Kidney (tissue), 22 donors: ENCODE measurements at places on chromosomes 12 and 14.

DNA sequence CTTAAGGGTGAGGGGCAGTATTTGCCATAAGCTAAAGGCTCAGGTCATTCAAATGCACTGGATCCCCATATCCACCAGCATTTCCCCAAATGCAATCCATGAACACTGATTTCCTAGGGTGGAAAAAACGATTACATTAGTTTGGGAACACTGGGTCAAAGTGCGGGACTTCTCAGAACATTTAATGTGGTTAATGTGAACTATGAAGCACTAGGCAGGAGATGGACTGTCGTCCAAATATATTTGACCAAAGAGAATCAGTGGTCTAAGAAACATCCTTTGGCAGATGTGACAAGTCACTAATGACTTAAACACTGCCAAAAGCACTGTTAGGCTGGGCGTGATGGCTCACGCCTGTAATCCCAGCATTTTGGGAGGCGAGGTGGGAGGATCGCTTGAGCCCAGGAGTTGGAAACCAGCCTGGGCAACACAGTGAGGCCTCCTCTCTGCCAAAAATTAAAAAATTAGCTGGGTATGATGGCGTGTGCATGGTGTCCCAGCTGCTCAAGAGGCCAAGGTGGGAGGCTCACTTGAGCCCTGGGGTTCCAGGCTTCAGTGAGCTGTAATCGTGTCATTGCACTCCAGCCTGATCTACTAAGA, 205.4 kb downstream of the CALM1 start:
- DNase-seq: no peak

GRCh38 chr12:75945581-75945980, 86.0 kb downstream of the PHLDA1 start:
- no peak for DNase-seq

DNA sequence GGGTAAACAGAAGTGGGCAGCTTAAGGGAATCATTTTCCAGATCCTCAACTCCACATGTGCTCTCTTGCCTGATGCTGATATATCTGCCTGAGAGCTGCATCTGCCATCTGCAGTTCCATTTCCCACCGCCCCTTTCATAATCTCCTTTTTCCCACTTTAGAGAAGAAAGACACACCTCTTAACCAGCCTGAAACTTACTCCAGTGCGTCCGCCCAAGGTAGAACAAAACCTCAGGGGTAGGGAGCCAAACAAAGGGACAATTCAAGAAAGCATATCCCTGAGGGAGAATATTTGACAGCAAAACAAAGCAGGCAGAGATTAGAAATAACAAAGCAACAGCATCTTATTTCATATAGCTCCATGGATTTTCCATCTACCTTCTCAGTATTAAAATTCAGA, 4.3 kb downstream of the MDM1 start:
- DNase-seq: no peak

DNA sequence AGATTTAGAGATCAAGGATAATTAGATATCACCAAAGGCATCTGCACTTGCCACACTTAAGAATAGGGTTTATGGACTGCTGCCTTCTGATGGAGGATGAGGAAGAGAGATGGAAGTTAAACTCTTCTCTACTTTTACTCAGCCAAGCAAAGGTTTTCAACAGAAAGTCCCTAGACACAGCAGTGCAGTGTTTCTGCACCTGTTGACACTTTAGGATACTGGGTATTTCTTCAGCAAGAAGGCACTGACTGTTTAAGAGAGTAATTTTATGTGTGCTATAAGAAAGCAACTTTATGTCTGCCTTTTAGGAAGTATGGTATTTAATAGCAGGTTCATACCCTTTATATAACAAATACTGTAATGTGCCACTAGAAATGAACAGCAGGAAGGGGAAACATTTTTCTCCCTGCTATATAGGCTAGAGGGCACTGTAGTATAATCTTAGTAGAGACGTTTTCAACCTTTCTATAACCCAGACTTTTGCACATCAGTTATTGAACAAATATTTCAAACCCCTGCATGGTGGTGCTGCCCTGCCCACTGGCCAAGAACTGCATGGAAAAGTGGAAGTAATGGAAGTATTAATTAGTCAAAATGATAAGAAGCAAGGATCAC, 225.0 kb upstream of the GRIP1 start:
- DNase-seq: no peak

- DNase-seq: no peak
Observed at GRCh38 chr14:89564989-89565388, 148.0 kb upstream of the FOXN3 start.

DNA sequence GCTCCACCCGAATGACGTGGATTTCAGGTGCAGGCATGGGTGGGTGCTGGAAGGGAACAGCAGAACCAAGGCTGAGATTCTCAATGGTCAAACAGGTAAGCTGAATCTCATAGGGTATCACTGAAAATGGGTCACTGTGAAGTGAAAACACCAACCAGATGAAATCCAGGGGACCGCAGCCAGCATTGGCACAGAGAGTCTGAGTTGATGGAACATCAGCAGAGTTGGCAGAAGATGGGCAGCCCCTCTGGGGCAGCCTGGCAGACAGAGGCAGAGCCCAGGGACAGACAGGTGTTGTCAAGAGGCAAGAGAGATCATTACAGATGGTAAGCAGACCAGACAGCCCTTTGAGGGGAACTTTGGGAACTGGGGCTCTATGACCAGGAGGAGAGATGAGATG, 48.0 kb downstream of the ACTN1 start:
- DNase-seq: no peak

DNA sequence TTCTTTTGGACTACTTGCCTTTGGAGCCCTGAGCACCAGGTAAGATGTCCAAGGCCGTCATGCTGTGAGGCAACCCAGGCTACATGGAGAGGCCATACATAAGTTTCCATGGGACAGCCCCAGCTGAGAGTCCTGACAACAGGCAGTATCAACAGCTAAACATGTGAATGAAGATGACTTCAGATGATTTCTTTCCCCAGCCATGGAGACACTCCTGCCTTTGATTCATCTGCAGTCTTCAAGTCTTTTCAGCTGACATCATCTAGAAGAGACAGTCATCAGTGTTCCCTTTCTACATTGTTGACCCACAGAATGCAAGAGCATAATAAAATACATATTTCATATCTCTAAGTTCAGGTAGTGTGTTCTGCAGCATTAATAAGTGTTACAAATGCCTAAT, 398.7 kb downstream of the BTG1 start:
- no peak for DNase-seq

GRCh38 chr12:59322473-59322872, 273.4 kb upstream of the SLC16A7 start:
- no peak for DNase-seq

- DNase-seq: peak; percentile 90
Observed at GRCh38 chr12:120583478-120584030, 2.4 kb upstream of the POP5 start.

GRCh38 chr12:48739618-48740269, 23.2 kb upstream of the CCNT1 start:
- DNase-seq: no peak

- no peak for DNase-seq
Observed at GRCh38 chr12:96766232-96766631, 140.8 kb upstream of the NEDD1 start.

DNA sequence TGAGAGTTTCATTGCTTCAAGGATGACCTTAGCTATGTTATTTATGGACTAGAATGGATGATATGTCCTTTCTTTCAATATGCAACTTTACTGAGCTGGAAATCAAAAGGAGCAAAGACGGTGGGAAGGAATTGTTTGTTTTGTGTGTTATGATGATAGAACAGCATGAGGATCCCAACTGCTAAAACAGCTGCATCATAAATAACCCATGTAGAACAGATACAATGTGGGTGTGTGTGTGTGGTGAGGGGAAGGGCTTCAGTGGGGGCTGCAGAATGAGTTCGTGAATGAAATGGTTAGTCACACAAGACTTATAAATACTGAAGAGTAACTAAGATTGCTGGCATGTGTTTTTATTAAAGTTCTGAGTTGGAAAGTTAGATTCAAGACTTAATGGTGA, 80.1 kb downstream of the DACT1 start:
- no peak for DNase-seq

DNA sequence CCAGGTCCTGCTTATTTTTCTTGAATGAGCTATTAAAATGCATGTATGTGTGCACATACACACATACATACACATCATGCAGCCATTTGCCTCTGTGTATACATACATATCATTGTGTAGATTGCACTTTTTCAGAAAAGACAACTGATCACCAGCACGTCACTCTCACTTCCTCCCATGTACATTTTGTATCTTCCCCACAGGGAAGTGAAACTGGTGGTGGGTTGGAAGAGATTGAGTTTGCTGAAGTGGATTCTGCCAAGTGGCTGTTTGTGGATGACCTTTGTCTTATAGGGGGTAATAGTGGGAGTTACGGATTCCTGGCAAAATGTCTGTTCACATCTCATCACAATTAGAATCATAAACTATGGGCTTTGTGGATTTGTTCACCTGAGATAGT, 448.6 kb downstream of the RAD51B start:
- no peak for DNase-seq

- DNase-seq: no peak
Observed at GRCh38 chr12:2654311-2654710, 140.5 kb upstream of the FKBP4 start.

- DNase-seq: no peak
Observed at GRCh38 chr14:102629011-102629444, 36.6 kb downstream of the RCOR1 start.

DNA sequence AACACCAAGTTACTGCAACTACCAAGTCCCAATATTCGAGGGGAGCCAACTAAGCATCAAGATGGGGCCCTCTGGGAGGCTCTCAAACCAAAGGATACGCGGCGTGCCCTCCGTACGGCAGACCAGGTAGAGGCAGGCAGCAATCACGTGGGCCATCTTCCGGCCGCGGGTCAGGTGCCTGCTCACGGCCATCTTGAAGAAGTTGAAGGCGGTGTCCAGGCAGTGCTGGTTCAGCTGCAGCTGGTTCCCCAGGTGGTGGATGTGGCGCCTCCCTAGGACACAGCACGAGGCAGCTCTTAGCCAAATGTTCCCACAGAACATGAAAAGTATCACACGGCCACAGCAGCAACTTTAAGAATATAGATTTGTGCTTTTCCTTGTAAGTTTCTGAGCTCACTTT, 24.3 kb downstream of the BTBD6 start:
- no peak for DNase-seq

- no peak for DNase-seq
Observed at GRCh38 chr14:86858591-86858990, 1134.4 kb downstream of the GALC start.
